ENCODE measurements at places on chromosomes 13 and 19. TPM values are rescaled to one million over a fixed set of nuclear protein-coding genes. Genes with fewer than 3 reads are reported as not detected.

SIGLEC12 gene
- 0.05 TPM for polyA plus RNA-seq

WDR87 gene
- polyA plus RNA-seq, result not detected

ADAMTSL5 gene
- polyA plus RNA-seq, result 3.9 TPM

CCDC70 gene
- not detected for polyA plus RNA-seq

C1QTNF9 gene
- polyA plus RNA-seq, result 1.8 TPM

GRCh38 chr13:19178901-19179593, 2.6 kb downstream of the TUBA3C start:
- no peaks in the 10 kb centered on the region for H3K27me3 ChIP-seq
- no peaks in the 10 kb centered on the region for H3K36me3 ChIP-seq
- no peak for DNase-seq

- no peaks in the 10 kb centered on the region for H3K4me1 ChIP-seq
- DNase-seq, result peak; percentile 42
- H3K27ac ChIP-seq, result no peak overlapping the region
- H3K36me3 ChIP-seq, result no peaks in the 10 kb centered on the region
- peaks cover 28% of the 10 kb centered on the region for H3K27me3 ChIP-seq
- no peak overlapping the region for H3K4me3 ChIP-seq
Observed at GRCh38 chr13:112443191-112443994, 67.2 kb downstream of the SPACA7 start.

- H3K27me3 ChIP-seq, result no peaks in the 10 kb centered on the region
- no peaks in the 10 kb centered on the region for H3K4me1 ChIP-seq
- H3K36me3 ChIP-seq, result no peaks in the 10 kb centered on the region
Observed at GRCh38 chr19:56252699-56253422, 19.7 kb upstream of the EDDM13 start.

GRCh38 chr13:99030326-99030725, 52.5 kb upstream of the DOCK9 start:
- no peak overlapping the region for H3K4me3 ChIP-seq
- no peak overlapping the region for H3K27ac ChIP-seq
- no peaks in the 10 kb centered on the region for H3K4me1 ChIP-seq
- H3K27me3 ChIP-seq, result no peaks in the 10 kb centered on the region
- H3K36me3 ChIP-seq, result no peaks in the 10 kb centered on the region

GRCh38 chr19:47742634-47743033, 2.7 kb upstream of the NOP53 start:
- H3K4me3 ChIP-seq, result peak overlapping the region; percentile 64
- H3K36me3 ChIP-seq, result peaks cover 26% of the 10 kb centered on the region
- H3K27me3 ChIP-seq, result no peaks in the 10 kb centered on the region
- peaks cover 30% of the 10 kb centered on the region for H3K4me1 ChIP-seq
- no peak for DNase-seq

DNA sequence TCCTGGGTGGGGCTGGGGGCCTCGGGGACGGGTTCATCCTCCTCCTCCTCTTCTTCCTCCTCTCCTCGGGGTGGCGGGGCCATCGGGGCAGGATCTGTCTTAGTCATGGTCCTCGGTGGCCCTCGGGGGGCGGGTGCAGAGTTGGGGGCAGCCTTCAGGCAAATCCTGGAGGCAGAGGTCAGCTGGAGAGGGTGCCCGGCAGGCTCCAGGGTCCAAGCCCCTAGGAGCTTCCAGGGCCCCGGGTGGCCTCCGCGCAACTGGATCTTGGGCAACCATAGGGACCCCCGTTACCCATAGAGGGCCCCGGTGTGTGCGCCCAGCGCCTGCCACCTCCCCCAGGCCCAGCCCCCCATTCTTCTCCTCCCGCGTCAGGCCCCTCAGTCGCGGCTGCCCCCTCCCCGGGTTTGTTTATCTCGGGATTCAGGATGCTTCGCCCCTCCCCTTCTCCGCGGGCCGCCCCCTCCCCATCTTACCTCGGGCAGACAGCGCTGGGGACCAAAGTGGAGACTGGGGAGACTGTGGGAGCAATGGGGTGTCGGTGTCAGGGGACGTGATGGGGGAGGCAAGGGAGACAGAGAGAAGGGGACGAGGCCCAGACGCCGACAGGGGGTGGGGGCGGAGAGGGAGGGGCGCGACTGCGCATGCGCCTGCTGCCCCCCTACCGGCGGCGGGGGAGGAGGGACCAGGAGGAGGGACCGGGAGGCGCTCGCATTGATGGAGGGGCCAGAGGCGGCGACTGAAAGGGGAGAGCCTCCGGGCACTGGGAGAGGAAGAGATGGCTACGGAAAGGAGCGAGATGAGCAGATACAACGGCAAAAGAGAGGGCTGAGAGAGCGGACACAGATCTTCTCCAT, at the start of gene CLIP3:
TSS of gene CLIP3 (minus strand) at position 623 of the 854 bp plus-strand sequence. CDS start at position 107, 516 bp downstream.
- peaks cover 4% of the 10 kb centered on the region for H3K4me1 ChIP-seq
- H3K27ac ChIP-seq, result no peak within 1 kb of the TSS
- H3K36me3 ChIP-seq, result peaks cover 11% of the 10 kb centered on the region

GRCh38 chr13:64293923-64294322, 2878.3 kb upstream of the PCDH20 start:
- no peak for DNase-seq
- H3K4me1 ChIP-seq, result no peaks in the 10 kb centered on the region
- no peak overlapping the region for H3K4me3 ChIP-seq
- H3K27ac ChIP-seq, result no peak overlapping the region

Data from psoas muscle (tissue), 8 donors.